Activated CD8-positive, alpha-beta memory T cell treated with anti-CD3 and anti-CD28 coated beads, Interleukin-2, amount 10 ng/mL, durations not matched to agents 7 days and 5 days (primary cell): ENCODE measurements at places on chromosomes 16 and 17. TPM values are rescaled to one million over a fixed set of nuclear protein-coding genes. Genes with fewer than 3 reads are reported as not detected.

- no peaks in the 10 kb centered on the region for H3K36me3 ChIP-seq
- peak overlapping the region; percentile 71 for H3K27ac ChIP-seq
- H3K27me3 ChIP-seq: peaks cover 44% of the 10 kb centered on the region
- peaks cover 11% of the 10 kb centered on the region for H3K4me1 ChIP-seq
These were observed 191.0 kb upstream of the RPL38 start for GRCh38 chr17:74012465-74012864.

- peaks cover 7% of the 10 kb centered on the region for H3K4me1 ChIP-seq
- no peak for DNase-seq
These were observed 11.3 kb upstream of the TUBG2 start for GRCh38 chr17:42647778-42648177.

C17orf67 gene
- total RNA-seq: 5.7 TPM

TPPP3 gene
- total RNA-seq: not detected

DNA sequence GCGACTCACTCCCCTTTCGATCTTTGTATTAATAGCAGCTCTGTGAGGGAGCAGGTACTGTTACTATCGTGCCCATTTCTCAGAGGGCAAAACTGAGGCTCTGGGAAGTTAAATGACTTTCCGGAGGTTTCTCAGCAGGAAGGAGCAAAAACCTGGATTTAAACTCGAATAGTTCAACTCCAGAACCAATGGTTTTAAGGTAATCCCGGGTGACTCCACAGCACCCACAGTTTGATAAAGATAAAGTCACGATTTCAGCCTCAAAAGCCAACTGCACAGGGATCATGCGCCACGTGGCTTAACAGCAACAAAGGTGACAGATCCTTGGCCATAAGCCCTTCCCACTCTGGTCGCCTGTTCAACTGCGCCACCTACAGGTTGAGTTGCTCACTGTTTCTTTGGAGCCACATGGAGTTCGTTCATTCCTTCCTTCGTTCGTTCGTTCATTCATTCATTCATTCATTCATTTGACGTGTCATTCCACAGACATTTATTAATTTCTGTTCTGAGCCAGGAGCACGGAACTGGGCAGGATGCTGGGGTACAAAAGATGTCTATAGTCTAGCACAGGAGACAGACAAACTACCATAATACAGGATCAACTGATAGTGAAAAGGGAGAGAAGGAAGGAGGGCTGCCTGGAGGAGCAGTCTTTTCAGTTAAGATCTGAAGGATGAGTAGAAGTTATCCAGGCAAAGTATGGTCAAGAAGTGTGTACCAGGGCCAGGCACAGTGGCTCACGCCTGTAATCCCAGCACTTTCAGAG, 134.8 kb downstream of the HS3ST2 start:
- H3K4me1 ChIP-seq: peaks cover 8% of the 10 kb centered on the region
- no peak overlapping the region for H3K4me3 ChIP-seq
- peak; percentile 76 for DNase-seq
- H3K27ac ChIP-seq: no peak overlapping the region

SLC47A1 gene
- total RNA-seq: 0.19 TPM

DNA sequence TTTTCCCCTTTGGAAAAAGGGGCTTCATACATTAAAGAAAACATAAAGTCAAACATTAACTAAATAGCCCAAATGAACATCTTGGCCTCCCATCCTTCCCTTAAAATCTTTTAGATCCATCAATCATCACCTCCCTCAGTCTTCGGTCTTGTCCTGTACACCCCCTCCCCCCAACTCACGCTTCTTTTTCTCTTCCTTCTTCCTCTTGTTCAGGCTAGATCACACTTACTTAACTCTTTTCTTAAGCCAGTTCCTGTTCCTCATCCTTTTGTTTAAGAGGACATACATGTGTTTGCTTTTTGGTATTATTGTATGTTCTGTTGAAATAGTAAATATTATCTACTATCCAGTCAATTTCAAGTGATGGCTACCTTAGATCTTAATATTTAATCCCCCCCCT, 5.5 kb downstream of the MFSD6L start:
- no peak overlapping the region for H3K4me3 ChIP-seq
- peaks cover 5% of the 10 kb centered on the region for H3K27me3 ChIP-seq
- no peak overlapping the region for H3K27ac ChIP-seq
- H3K36me3 ChIP-seq: no peaks in the 10 kb centered on the region

DNA sequence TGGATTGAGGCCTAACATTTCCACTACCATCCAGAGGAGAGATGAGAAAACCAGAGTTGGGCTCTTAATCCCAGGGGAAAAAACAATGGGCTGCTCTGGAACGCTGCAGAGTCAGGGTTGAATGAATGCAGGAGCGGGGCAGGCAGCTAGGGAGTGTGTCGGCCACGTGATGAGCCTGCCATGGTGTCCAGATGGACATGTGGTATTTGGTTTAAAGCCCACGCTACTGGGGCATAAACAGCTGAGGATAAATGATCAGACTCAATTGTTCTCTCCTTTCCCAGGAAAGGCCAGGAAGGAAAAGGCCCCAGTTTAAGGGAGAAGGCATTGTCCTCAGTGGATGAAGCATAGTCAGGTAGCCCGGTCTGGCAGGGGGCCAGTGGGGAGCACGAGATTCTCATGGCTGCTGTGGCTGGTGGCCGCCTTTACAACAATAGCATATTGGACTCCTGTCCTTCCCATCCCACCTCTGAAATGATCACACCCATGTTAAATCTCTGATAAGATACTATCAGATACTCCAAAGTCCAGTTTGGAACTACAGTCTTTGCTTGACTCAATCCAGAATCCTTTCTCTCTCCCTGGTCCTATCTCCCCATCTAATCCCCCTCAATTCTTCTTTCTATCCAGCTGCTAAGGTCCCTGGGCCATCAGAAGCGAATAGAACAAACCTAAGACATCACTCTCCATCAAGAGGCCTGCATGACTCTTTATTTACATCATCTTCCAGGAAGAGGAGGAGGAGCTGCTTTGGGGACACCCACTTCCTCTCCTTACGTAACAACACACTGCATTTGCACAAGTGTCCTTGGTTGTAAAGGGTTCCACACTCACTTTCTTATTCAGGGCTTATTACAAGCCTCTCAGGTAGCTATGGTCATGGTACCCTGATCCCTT, 20.4 kb downstream of the CA4 start:
- H3K27ac ChIP-seq: peak overlapping the region; percentile 50
- no peaks in the 10 kb centered on the region for H3K36me3 ChIP-seq
- H3K4me3 ChIP-seq: no peak overlapping the region

DNA sequence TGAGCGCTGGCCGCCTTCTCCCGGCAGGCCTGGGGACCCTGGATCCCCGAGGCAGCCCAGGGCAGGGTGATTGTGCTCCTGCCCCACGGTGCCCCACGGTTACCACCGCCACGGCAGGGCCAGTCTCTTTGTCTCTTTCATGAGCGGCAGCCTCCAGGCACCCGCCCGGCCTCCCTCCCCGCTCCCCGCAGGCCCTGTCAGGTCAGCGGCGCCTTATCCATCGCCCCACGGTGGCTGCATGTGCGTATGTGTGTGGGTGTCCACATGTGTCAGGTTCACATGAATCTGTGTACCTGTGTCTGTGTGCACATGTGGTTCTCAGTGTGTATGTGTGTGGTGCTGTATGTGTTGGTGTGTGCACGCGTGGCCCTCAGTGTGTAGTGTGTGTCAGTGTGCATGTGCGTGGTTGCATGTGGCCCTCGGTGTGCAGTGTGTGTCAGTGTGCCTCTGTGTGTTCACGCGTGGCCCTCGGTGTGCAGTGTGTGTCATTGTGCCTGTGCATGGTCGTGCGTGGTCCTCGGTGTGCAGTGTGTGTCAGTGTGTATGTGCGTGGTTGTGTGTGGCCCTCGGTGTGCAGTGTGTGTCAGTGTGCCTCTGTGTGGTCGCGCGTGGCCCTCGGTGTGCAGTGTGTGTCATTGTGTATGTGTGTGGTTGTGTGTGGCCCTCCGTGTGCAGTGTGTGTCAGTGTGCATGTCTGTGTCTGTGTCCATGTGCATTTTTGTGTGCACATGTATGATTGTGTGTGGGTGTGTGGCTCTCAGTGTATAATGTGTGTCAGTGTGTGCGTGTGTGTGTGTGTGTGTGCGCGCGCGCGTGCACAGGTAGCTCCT, 239.2 kb upstream of the GSE1 start:
- H3K4me1 ChIP-seq: peaks cover 11% of the 10 kb centered on the region
- H3K36me3 ChIP-seq: no peaks in the 10 kb centered on the region
- no peak overlapping the region for H3K4me3 ChIP-seq
- DNase-seq: no peak
- peaks cover 3% of the 10 kb centered on the region for H3K27me3 ChIP-seq

RND2 gene
- total RNA-seq: not detected

MYH8 gene
- not detected for total RNA-seq

DNA sequence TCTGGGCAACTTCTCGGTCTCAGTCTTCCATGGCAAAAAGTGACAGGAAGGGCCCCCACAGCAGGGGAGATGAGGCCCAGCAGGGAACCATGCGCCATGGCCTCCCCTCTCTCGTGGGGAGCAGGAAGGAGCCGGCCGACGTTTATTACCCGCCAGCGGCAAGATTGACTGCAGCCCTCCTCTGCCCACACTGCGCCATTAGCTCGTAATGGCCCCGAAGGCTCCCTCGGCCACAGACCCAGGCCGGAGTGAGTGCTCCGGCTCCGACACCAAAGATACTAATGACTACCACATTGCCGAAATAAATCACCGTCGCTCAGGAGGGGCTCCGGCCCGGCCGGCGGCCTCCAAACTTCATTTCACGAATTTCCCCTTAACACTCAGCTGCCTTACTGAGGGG, 226.9 kb downstream of the C16orf78 start:
- no peaks in the 10 kb centered on the region for H3K36me3 ChIP-seq
- H3K4me1 ChIP-seq: no peaks in the 10 kb centered on the region
- H3K4me3 ChIP-seq: no peak overlapping the region
- H3K27ac ChIP-seq: no peak overlapping the region
- DNase-seq: peak; percentile 15
- H3K27me3 ChIP-seq: peaks cover 6% of the 10 kb centered on the region
